H9 (cell line): ENCODE measurements at places on chromosomes 4 and X. TPM values are rescaled to one million over a fixed set of nuclear protein-coding genes. Genes with fewer than 3 reads are reported as not detected.
A peak's percentile ranks its signal among the peaks of the same experiment; 100 is the strongest.

- peak; percentile 83 for DNase-seq
Measured at GRCh38 chr4:75940692-75941253, at the start of gene NAAA. Gene NAAA, minus strand, starts transcription at chr4:75941013. Its CDS starts 64 bp downstream, at chr4:75940949.

Gene TLR10
- total RNA-seq, result not detected in 2 replicates

DNA sequence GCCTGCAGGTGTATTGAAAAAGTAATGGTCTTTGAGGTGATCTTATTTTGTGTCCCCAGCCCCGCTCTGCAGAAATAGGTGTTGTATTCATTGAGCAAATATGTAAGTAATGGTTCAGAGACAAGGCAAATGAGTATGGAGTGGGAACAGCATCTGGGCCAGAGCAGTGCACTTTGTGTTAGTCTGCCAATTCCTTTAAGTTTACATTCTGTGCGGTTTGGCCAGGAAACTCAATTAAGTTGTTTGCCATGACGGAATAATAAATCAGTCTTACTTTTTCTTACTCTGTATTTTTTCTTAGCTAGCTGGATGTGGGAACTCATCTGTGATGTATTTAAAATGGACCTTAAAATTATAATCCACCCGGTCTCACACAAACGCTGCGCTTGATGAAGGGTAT is 12.6 kb downstream of the DCLK2 start:
- no peak for DNase-seq

DNA sequence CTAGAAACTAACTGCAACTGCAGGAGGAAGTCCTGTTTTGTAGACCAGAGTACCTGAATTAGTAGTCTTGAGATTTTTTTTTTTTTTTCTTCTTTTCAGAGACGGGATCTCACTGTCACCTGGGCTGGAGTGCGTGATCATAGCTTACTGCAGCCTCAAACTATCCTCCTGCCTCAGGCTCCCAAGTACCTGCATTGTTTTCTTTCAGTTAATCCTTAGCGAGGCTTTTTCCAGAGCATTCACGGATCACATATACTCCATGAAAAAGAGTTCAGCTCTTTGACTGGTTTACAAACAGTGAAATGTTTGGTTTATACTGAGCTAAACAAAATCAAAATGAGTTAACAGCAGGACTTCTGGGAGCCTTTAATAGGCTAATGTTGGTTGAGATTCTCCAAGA is 45.8 kb downstream of the KLHL15 start:
- no peak for DNase-seq

GRCh38 chr4:186946682-186947294 is 223.1 kb upstream of the FAT1 start:
- DNase-seq, result peak; percentile 77

- DNase-seq, result no peak
Measured at GRCh38 chr4:1794809-1795298, 1.8 kb downstream of the FGFR3 start.

- DNase-seq, result no peak
Measured at GRCh38 chrX:124300405-124300804, 32.1 kb upstream of the TEX13D start.

Gene CYLC1
- not detected in 2 replicates for total RNA-seq
